ENCODE measurements at places on chromosomes 3 and 15.

DNA sequence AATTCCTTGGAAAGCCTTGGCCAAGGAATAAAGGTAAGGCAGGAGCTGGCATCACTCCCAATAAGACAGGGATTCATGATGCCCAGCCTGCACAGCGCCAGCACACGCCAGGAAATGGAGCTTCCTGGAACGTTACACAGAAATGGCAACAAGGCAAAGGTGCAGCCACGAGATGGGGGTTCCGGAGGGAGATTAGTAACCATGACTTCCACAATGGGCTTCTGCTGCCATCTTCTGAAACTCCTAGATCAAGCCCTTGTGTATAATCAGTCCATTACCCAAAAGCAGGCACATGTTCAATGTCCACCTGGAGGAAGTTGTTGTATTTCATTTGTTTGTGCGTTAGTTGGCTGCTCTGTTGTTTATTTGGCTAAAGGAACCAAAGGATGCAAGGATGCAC lies 131.2 kb upstream of the TRIM42 start:
- no peaks in the 10 kb centered on the region for H3K36me3 ChIP-seq
- no peak overlapping the region for H3K27ac ChIP-seq
- H3K4me3 ChIP-seq, result no peak overlapping the region
- DNase-seq, result peak; percentile 9
- H3K4me1 ChIP-seq, result peaks cover 1% of the 10 kb centered on the region
- H3K27me3 ChIP-seq, result no peaks in the 10 kb centered on the region

GRCh38 chr3:66178206-66178605 lies 42.6 kb upstream of the SLC25A26 start:
- no peaks in the 10 kb centered on the region for H3K27me3 ChIP-seq
- no peak overlapping the region for H3K27ac ChIP-seq

DNA sequence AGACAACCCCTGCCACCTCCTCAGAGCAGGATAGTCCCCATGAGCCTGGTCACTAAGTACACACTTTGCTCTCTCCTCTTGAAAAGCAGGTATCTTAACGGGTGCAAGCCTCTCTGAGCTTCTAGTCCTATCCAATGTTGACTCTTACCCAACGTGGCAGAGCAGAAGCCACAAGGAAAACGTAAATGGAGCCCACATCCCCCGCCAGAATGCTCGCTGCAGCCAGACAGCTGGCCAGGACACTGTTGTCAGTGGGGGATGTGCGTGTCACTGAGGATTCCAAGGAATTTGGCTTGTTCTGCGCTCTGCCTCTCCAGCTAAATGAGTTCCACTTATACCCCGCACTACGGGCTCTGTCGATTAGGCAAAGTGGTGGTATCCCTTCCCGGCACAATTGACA lies 67.8 kb upstream of the IGF1R start:
- no peak overlapping the region for H3K4me3 ChIP-seq
- H3K27ac ChIP-seq, result no peak overlapping the region
- H3K27me3 ChIP-seq, result peaks cover 59% of the 10 kb centered on the region
- H3K36me3 ChIP-seq, result no peaks in the 10 kb centered on the region

DNA sequence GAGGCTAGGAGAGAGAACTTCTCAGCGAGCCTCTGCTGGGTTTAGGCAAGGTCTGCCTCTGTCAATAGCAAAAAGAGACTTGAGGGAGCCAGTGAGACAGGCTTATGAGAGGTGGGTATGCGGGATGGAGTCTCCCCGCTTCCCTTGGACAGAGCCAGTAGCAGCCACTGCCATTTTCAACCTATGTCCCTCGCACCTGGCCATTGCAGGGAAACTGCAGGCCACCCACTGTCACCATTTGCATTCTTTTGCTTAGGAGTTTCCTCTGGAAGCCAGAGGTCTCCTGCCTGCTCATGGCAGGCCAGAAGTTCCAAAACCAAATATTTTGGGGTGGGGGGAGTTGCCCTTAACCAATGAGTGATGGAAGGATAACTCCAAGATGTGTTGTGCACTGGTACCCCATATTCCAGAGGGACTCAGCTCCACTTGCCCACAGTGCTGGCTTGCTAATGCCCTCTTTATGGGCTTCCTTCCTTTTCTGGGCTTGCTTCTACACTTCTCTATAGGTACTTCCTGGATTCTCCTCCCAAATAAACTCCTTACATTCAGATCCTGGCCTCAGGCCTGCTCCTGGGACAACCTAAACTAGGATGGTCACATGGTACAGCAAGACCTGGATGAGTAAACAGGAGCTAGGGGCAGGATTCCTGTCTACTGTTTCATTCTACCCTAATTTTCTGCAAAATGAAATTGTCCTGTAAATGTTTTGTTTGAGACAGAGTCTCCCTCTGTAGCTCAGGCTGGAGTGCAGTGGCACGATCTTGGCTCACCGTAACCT lies 108.9 kb upstream of the PROK2 start:
- H3K27me3 ChIP-seq, result peaks cover 53% of the 10 kb centered on the region
- no peaks in the 10 kb centered on the region for H3K4me1 ChIP-seq
- H3K36me3 ChIP-seq, result no peaks in the 10 kb centered on the region

Data from PC-3 (cell line).